ENCODE measurements at places on chromosomes 3 and 15. TPM values are rescaled to one million over a fixed set of nuclear protein-coding genes. Genes with fewer than 3 reads are reported as not detected.

Gene GPR149
- total RNA-seq, result not detected

Gene CATSPER2
- total RNA-seq, result 0.33 TPM

Gene RFX7
- total RNA-seq, result 4.2 TPM

DNA sequence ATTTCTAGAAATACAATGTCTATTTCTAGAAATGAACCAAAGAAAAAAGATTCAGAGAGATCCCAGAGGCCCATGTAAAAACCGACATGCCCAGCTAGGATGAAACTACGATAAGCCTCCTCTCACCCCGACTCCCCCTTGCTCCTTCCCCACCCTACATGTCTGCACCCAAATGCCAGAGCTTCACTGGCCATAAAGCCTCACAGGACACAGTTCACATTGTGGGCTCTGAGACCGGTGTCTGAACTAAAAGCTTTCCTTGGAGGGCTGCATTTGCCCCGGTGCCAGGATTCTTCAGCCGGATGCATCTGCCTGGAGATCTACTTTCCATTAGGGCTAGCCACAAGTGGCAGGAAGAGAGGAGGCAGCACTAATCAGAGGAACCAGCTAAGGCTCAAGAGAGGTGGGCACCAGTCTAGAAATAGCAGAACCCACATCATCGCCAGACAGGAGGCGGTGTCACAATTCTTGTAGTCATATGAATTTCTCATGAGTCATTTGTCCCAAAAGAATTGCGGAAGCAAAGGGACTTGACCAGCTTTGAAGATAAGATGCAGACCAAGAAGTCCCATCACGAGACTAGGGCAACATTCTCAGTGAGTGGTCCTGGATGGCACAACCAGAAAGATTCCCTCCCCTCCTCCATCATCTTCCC is 353.6 kb downstream of the NTRK3 start:
- DNase-seq, result no peak

DNA sequence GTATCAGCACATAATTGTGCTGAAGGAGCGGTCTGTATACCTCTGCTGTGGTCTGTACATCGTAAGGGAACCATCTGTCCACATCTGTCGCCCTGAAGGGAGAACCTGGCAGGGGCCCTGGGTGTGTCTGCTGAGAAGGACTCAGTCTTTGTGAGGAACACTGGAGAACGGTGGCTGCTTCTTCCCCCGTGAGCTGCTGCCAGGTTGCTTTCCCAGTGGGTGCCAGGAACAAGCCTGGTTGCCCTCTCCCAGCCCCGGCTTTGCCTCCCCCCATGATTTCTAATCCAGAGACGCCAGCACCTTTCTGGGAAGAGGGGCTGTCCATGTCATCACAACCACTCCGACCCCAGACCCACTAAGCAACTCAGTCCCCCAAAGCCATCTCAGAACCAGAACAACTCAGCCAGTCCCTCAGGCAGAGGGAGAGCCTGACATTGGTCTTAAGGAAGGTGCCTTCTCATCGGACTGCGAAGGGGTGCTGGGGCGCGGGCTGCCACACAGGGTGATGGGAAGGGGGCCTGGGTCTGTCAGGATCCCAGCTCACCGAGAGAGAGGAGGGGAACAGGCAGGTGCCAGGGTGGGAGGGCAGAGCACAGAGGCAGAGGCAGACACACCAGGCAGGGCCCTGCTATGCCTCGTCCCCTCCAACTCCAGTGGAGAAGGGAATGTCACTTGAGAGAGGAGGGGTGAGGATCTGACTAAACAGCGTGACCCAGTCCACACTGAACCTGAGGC is 8.5 kb downstream of the TNK2 start:
- no peak for DNase-seq

DNA sequence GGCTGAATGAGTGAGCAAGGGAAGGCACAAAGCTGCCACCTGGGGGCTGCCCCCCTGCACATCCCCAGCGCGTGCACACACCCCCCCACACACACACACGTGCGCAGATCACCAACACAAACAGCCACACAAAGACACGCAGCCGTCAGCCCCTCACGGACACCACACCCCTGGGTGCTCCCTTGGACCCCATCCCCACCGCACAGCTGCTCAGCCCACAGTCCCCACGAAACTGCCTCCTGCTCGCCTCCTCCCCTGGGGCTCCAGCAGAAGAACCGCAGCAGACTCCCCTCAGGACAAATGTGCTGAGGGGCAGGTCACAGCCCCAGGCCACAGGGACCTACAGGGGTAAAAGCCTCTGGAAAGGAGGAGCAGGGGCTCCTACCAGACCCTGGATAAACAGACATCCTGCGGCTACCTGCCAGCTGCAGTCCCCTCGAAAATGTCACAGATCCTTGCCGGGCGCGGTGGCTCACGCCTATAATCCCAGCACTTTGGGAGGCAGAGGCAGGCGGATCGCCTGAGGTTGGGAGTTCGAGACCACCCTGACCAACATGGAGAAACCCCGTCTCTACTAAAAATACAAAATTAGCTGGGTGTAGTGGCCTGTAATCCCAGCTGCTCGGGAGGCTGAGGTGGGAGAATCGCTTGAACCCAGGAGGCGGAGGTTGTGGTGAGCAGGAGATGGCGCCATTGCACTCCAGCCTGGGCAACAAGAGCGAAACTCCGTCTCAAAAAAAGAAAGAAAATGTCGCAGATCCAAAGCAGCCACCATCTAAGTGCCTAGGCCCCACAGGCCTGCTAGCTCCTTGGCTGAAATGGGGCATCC is 6.5 kb downstream of the TWF2 start:
- DNase-seq, result no peak

GRCh38 chr3:47344971-47345370 is 35.9 kb upstream of the PTPN23 start:
- no peak for DNase-seq

DNA sequence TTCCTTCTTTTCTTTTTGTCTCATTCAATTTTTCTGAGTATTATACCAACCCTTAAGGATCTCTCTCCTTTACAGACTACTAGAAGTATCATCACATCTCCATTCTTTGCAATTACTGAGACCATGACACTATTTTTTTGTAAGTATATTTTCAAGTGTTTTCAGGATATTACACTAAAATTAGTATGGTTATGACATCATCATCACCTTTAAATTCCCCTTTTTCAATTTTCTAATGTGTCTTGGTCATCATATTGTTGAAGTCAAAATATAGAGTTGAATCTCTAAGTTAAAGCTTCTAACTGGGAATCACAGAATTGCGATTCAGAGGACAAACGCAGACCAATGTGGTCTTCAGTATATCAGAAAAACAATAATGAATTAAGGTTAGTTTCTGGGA is 1475.1 kb downstream of the OTOL1 start:
- no peak for DNase-seq

- DNase-seq, result no peak
These were observed 20.4 kb upstream of the EXOG start for GRCh38 chr3:38475716-38476115.
